Articular chondrocyte of knee joint (primary cell): ENCODE measurements at places on chromosomes 6 and 20. TPM values are rescaled to one million over a fixed set of nuclear protein-coding genes. Genes with fewer than 3 reads are reported as not detected.

FOXA2 gene
- not detected in 2 replicates for total RNA-seq

SLA2 gene
- total RNA-seq: under 0.01 TPM in 1 of 2 replicates, not detected in the other

C4A gene
- total RNA-seq: 4.0 and 8.2 TPM in 2 replicates

C6orf118 gene
- not detected in 2 replicates for total RNA-seq

ANKRD66 gene
- total RNA-seq: not detected in 2 replicates

CALHM6 gene
- total RNA-seq: 1.4 and 3.0 TPM in 2 replicates

RBL1 gene
- 14.4 and 18.4 TPM in 2 replicates for total RNA-seq

SLC44A4 gene
- total RNA-seq: 0.22 TPM in 1 of 2 replicates, not detected in the other

PHACTR3 gene
- not detected in 2 replicates for total RNA-seq

OPN5 gene
- not detected in 2 replicates for total RNA-seq

OXT gene
- total RNA-seq: not detected in 2 replicates

RPS21 gene
- total RNA-seq: 801 and 1,041 TPM in 2 replicates

ANGPT4 gene
- total RNA-seq: under 0.01 TPM in 1 of 2 replicates, not detected in the other

SNAI1 gene
- 2.7 and 4.6 TPM in 2 replicates for total RNA-seq

HLA-DRA gene
- 0.26 and 2.3 TPM in 2 replicates for total RNA-seq

HRH3 gene
- not detected in 2 replicates for total RNA-seq

TRAPPC3L gene
- total RNA-seq: 0.11 and 0.13 TPM in 2 replicates

ABHD16B gene
- not detected in 2 replicates for total RNA-seq

ECT2L gene
- under 0.01 and 0.11 TPM in 2 replicates for total RNA-seq

SCUBE3 gene
- 3.4 and 17.0 TPM in 2 replicates for total RNA-seq

TREML2 gene
- under 0.01 TPM in 1 of 2 replicates, not detected in the other for total RNA-seq

OPRL1 gene
- 0.52 and 0.86 TPM in 2 replicates for total RNA-seq

RXRB gene
- 18.2 and 22.6 TPM in 2 replicates for total RNA-seq

KCNK15 gene
- total RNA-seq: 6.8 and 28.2 TPM in 2 replicates

FANCE gene
- 4.4 and 5.5 TPM in 2 replicates for total RNA-seq

SOX12 gene
- total RNA-seq: 3.4 and 4.8 TPM in 2 replicates

RAB23 gene
- total RNA-seq: 181 and 201 TPM in 2 replicates

AHCY gene
- 76.9 and 101 TPM in 2 replicates for total RNA-seq

FAM83D gene
- 12.8 and 14.5 TPM in 2 replicates for total RNA-seq

MAS1L gene
- total RNA-seq: not detected in 2 replicates

SLC32A1 gene
- total RNA-seq: not detected in 2 replicates

HLA-DOB gene
- 0.32 TPM in 1 of 2 replicates, not detected in the other for total RNA-seq

DOP1A gene
- 41.2 and 50.8 TPM in 2 replicates for total RNA-seq

HCRTR2 gene
- total RNA-seq: not detected in 2 replicates

WFDC10B gene
- not detected in 2 replicates for total RNA-seq

FAM217A gene
- not detected in 2 replicates for total RNA-seq

ZNF334 gene
- 6.9 and 8.3 TPM in 2 replicates for total RNA-seq

CFB gene
- 26.9 and 34.6 TPM in 2 replicates for total RNA-seq

SPO11 gene
- total RNA-seq: not detected in 2 replicates

FAM83B gene
- under 0.01 and 0.11 TPM in 2 replicates for total RNA-seq

MAS1 gene
- total RNA-seq: not detected in 2 replicates

DEFB124 gene
- total RNA-seq: not detected in 2 replicates

BTNL2 gene
- total RNA-seq: not detected in 2 replicates

BACH2 gene
- total RNA-seq: 0.91 and 1.3 TPM in 2 replicates

MYLK4 gene
- 0.78 and 0.97 TPM in 2 replicates for total RNA-seq

CCN5 gene
- 21.1 and 76.7 TPM in 2 replicates for total RNA-seq

DTD1 gene
- 61.6 and 70.0 TPM in 2 replicates for total RNA-seq

SYTL3 gene
- total RNA-seq: 1.9 and 2.2 TPM in 2 replicates

TENT5A gene
- total RNA-seq: 96.5 and 118 TPM in 2 replicates

ZNF165 gene
- 0.97 and 1.0 TPM in 2 replicates for total RNA-seq

CCN6 gene
- total RNA-seq: 28.4 and 36.8 TPM in 2 replicates

C20orf144 gene
- total RNA-seq: 0.13 TPM in 1 of 2 replicates, not detected in the other

CST2 gene
- total RNA-seq: not detected in 2 replicates

ZBTB46 gene
- 3.5 and 4.4 TPM in 2 replicates for total RNA-seq
